ENCODE measurements at places on chromosomes 7 and 10.
A peak's percentile ranks its signal among the peaks of the same experiment; 100 is the strongest.

GRCh38 chr7:43022008-43022407 lies 89.8 kb downstream of the MRPL32 start:
- DNase-seq, result no peak

DNA sequence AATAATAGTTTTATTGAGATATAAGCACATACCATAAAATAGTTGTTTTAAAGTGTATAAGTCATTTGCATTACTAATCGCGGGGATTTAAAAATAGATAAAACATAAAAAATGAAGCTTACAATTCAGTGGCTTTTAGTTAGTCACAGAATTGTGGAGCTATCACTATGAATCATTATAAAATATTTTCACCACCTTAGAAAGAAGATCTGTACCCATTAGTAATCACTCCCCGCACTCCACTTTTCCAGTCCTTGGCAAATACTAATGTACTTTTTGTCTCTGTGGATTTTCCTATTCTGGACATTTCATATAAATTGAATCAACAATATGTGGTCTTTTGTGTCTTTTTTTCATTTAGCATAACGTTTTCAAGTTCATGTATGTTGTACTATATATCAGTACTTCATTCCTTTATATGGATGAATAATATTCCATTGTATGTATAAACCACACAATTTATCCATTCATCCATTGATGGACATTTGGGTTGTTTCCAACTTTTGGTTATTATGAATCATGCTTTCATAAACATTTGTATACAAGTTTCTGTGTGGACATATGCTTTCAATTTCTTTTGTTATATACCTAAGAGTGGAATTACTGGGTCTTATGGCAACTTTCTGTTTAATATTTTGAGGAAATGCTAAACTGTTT lies 162.5 kb downstream of the MAGI2 start:
- no peak for DNase-seq

DNA sequence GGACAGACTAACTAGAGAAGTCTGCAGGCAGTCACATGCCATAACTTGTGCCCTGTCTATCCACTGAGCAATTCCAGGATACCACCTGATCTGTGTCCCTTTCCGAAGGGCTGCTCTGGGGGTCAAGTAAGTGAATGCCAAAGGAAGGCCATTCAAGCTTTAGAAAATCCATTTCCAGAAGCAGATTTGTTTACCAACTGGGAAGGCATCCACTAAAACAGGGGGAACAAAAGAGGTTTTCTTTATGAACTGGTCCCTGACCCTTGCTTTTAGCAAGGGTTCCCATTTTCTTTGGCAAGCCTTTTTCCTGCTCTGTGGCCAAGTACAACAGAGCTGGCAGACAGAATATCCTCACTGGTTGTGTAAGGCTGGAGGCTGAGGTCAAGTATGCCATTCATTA lies 36.5 kb downstream of the ITPRID1 start:
- DNase-seq, result no peak

DNA sequence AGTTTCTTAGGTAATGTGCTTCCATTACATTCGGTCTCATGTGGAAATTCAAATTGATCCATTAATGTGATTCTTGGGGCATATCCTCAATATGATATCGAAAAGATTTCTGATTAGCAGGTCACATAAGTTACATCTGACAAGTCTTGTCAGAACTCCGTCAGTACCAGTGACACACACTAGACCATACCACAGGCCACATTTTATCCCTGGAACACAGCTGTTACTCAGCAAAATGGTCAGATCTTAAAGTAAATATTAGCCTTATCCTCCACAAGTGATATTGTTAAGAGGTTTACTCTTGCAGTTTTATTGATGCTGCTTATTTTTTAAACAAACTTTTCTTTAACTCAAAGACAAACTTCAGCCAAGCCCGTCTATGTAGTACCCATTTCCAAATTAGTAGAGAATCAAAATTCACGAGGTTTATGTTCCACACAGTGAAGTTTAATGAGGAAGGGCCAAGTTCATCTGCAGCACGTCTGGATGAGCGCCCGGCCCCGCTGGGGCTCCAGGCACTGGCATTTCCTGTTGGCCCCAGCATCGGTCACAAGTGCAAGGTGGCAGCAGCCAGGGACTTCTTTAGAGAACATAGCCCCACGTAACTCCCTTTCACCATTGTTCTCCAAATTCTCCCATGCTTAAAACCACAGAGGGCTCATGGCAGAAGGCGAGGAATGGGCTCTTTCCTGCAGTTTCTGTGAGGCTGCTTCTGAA lies 132.2 kb downstream of the VIPR2 start:
- DNase-seq, result no peak

- DNase-seq, result no peak
Measured at GRCh38 chr7:133859231-133859630, 267.9 kb upstream of the LRGUK start.

- DNase-seq, result no peak
Measured at GRCh38 chr10:59593768-59594167, 115.9 kb downstream of the SLC16A9 start.

DNA sequence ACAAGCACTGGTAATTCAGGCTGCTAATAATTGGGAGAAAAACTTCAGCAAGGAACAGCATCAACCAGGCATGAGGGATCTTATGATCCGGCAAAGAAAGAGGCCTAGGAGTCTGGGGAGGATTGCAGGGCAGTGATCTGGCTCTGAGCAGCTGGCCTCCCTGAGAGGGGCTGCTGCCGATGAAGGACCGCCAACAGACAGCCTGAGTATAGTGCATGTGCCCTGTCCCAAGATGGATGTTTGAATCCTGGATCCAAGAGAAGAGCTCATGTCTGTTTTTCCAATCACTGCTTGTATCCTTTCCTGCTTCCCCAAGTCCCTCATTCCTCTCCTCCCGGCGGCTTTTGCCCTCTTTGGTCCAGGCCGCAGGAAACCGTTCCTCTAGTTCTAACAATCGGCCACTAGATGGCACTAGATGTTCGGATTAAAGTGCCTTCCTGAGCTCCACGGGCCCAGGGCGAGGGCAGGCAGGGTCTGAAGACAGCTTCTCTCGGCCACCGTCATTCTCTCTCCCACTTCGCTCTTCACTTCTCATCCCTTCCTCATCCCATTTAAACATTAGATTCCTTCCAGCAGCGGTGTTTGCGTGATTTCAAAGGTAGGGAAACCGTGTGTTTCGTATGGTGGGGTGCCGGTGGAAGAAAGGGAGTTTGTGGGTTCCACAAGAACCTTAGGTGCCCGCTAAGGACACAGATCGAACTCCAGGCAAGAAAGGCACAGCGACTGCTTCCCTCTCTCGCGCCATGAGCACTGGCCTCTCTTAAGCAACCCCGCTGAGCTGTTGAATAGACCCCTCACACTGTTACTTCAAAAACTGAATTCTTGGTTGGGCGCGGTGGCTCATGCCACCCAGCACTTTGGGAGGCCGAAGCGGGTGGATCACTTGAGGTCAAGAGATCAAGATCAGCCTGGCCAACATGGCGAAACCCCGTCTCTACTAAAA lies 82.4 kb downstream of the ADCYAP1R1 start:
- DNase-seq, result peak; percentile 61

GRCh38 chr7:139560678-139561077 lies 37.2 kb downstream of the CLEC2L start:
- DNase-seq, result no peak

DNA sequence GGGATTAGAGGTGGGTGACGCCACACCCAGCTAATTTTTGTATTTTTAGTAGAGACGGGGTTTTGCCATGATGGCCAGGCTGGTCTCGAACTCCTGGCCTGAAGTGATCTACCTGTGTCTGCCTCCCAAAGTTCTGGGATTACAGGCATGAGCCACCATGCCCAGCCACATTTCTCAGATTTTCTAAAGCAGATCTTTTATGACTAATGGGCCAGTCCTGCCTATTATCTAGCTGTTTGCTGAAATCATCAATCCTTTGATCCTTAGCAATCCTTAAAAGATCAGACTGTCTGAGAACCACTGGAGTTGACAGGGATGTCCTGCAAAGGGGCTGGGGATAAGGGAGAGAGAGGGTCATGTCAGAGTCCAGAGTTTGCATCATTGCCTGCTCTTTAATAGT lies 21.2 kb upstream of the ABCA13 start:
- DNase-seq, result no peak

DNA sequence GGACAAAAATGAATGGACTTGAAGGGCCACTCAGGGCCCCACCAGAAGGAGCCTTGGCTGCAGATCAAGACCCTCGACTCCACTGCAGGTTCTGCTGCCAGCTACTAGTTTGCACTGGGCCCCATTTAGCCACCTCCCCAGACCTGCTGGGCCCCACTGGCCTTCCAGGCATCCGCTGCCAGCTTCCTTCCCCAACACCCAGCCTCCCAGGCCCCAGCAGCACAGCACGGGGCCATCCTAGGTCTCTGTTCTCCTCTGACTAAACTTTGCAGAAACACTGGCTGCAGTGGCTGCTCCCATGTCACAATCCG lies 277.4 kb upstream of the KLF14 start:
- no peak for DNase-seq

DNA sequence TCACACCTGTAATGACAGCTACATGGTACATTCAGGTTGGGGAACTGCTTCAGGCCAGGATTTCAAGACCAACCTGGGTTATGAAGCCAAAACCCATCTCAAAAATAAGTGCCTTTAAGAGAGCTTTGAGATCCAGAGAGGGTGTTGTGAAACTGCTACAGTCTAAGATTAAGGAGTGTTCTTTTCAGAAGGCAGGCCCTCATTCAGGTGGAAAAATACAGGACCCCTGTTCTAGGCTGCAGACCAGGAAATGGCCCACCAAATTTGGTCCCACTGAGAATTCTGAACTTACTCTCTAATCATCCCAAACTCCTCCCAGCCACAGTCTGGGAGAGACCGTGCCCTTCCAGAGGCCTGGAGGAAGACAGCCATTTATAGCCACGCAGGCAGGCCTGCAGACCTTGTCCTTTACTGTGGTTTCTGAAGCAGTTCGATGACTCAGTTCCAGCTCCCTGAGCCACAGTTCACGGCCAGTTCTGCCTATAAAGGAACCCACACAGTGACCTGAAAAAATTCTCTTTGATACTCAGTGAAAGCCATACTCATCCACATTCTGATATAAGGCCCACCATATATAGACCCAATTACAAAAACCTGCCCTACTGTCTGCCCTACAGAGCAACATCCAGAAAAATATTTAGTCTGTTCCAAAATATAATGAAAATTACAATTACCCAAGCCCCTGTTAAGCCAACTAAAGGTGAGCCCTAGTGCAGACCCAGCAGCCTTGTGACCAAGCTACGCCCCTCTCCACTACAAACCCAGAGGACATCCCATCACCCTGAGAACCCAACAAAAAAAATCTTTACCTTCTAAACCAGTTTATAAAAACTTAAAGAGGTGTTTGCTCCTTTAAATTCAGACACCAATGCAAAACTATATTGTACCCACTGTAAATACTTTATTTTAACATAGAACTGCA lies 21.2 kb downstream of the ZNF680 start:
- no peak for DNase-seq

- peak; percentile 34 for DNase-seq
Measured at GRCh38 chr7:132785870-132786269, 209.6 kb upstream of the PLXNA4 start.
